Activated CD4-positive, alpha-beta T cell treated with anti-CD3 and anti-CD28 coated beads, Interleukin-2, amount 50 U/mL, for 48 hours (primary cell): ENCODE measurements at places on chromosomes 13 and 19.

GRCh38 chr13:113860051-113860664 lies 3.7 kb downstream of the GAS6 start:
- no peak for DNase-seq

DNA sequence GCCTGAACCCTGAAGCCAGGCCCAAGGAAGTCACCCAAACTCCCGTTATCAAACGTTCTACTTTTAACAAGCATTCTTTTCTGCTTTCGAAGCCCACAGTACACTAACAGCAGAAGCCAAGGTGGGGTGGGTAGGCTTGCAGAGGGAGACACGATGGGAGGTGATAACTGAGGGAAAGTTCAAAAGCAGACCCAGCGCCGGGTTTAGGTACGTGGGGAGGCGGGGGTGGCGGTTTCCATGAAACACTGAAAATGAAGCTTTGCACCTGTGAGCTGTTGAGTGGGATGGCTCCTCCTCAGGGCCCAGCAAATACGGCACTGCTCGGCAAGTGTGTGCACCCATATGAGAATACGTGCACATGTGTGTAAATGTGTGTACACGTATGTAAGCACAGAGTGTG lies 49.8 kb downstream of the KLF2 start:
- DNase-seq: no peak

DNA sequence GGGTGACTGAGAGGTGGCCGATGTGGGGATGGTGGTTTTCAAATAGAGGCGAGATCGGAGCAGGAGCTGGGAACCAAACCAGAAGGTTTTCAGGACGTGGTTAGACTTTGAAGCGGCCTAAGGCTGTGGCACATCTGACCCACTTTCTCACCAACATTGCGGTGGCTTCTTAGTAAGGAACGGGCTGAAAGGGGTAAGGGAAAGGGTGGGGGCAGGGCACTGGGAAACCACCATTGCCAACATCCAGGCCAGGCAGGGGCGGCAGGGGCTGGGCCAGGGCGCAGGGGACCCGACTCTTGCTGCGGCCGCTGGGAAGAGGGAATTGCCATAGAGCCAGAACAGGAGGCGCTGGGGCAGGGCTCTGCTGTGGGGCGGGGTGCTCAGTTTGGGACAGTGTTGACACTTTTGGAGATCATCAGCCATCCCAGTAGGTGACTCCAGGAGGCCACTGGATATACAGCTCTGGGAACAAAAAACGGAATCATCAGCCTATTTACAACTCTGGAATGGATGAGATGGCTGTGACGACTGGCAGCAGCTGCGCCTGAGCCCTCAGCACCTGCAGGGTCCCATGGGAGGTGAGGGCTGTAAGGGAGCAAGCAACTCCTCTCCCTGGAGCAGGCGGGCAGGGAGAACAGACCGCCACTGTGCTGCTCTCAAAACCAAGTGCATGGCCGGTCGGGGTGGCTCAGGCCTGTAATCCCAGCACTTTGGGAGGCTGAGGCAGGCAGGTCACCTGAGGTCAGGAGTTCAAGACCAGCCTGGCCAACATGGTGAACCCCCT lies 52.2 kb downstream of the IRS2 start:
- DNase-seq: no peak

- DNase-seq: peak; percentile 86
Observed at GRCh38 chr19:8363803-8364771, at the start of gene ANGPTL4. ANGPTL4 (plus strand) TSS chr19:8364155; CDS start chr19:8364322, 167 bp downstream.

GRCh38 chr13:36903925-36904595 lies 16.0 kb downstream of the SMAD9 start:
- no peak for DNase-seq

DNA sequence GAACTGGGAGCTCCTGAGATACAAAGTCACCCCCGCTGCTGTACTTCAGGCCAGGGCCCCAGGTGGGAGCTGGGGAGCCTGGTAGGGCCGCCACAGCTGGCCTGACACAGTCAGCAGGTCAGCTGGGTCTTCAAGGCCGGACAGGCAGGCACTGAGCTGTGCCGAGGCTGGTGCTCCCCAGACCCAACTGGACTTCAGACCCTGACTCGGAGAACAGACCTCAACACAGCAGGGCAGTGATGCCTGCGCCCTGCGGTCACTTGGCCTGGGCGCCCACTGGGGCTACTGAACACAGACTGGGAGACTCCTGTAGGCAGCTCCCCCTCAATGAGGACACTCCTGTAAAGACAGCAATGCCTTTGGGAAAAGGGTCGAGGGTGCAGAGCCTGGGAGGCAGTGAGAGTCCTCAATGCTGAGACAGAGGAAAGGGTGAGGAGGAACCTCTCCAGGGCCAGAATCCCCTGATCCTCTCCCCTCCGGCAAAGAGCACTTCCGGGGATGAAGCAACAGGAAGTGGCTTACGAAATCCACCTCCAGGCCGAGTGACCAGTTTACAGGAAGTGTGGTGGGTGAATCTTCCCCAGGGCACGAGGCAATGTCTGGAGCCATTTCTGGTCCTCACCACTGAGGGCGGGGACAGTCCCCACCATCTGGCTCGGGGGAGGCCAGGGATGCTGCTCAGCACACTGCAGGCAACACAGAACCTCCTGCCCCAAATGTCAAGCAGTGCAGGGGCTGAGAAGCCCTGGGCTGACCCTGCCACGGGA lies 40.8 kb upstream of the ISYNA1 start:
- peak; percentile 87 for DNase-seq

DNA sequence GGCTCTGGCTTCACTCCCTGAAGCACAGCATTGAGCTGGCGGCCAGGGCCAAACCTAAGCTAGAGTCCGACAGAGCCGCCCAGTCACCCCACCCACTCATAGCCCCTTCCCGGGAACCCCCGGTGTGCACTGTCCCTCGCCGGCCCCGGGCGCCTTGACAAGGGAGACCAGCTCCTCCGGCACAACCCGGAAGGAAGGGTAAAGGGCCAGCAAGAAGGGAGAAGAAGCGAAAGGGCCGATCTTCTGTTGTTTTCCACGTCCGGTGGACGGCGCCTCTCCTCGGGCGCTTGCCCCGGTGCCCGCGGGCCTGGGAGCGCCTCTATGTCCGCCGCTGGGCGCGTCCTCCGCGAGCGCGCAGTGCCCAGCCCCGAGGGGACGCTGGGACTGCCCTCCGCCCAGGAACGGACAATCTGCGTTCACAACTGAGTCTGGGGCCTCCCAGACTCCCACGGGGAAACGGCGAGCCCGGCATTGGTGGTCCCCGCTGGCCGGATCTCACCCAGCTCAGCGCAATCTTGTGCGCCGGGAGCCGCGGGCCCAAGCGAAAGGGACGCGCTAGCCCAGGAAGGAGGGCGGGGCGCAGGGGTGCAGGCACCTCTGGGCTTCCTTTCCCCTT lies 172.5 kb upstream of the MIR17HG start:
- DNase-seq: no peak
